HCEC 1CT (cell line): ENCODE measurements at places on chromosomes 4 and X.

GRCh38 chr4:147760176-147760575, 28.3 kb downstream of the ARHGAP10 start:
- DNase-seq = no peak

- DNase-seq = no peak
Measured at GRCh38 chrX:104968241-104968640, 252.3 kb downstream of the TEX13A start.

DNA sequence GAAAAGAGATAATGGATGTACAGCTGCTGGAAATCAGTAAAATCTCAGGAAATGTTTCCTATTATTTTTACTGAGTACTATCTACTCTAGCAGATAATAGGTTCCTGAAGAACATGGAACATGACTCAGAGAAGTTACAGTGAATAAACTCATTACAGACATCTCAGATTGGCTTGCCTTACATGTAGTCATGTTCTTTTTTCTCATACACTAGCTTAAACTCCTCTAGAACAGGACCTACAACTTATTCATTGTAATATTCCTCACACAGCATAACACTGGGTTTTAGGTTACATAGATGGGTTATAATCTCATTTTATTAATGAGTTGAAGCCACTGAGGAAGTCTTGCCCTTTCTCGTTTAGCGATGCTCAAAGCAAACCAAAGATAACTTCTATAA, 86.9 kb upstream of the BMP2K start:
- DNase-seq = peak; percentile 13

DNA sequence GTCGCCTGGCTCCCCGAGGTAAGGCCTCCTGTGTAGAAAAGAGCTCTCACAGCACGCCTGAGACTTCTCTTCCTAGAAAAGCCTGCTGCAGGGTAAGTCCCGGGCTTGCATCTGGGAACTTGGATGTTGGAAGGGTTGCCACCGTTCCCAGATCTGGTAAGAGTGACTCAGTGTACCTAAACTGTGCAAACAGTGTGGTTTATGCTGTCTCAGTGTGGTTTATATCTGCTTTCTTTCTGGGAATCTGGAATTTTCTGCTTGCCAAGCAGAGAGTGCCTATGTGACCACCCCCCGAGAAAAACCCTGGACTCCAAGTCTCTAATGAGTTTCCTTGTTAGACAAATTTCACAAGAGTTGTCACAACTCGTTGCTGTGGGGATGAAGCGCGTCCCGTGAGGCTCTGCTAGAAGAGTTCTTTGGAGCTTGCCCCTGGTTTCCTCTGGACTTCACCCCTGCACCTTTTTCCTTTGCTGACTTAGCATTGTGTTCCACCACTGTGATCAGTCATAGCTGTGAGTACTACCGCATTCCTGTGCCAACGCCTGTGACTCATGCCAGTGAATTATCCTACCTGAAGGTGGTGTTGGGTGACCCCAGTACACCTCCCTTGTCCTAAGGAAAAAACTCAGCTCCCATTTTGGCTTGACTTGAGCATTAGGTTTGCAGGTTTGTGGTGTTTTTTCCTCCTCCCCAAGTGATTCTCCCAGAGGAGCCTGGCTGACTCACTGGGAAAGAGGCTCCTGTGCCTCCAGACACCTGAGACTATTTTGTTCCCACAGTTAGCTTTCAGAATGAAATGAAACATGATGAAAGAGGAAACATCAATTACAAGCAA, 14.5 kb downstream of the SLC2A9 start:
- no peak for DNase-seq

GRCh38 chr4:35970366-35970960, 273.9 kb downstream of the ARAP2 start:
- no peak for DNase-seq

- peak; percentile 2 for DNase-seq
Measured at GRCh38 chr4:56148428-56148827, 199.7 kb downstream of the CEP135 start.

- no peak for DNase-seq
Measured at GRCh38 chr4:1842339-1842895, 13.5 kb downstream of the LETM1 start.

GRCh38 chrX:19388741-19389140, 45.0 kb downstream of the PDHA1 start:
- DNase-seq = no peak

GRCh38 chrX:121782976-121783375, 735.6 kb downstream of the GLUD2 start:
- DNase-seq = no peak
